ENCODE measurements at places on chromosomes 2 and 18. TPM values are rescaled to one million over a fixed set of nuclear protein-coding genes. Genes with fewer than 3 reads are reported as not detected.

The KYNU gene
- 0.26 TPM for total RNA-seq

The KLHL29 gene
- 7.3 TPM for total RNA-seq

The YWHAQ gene
- total RNA-seq = 503 TPM

The RGPD4 gene
- 0.05 TPM for total RNA-seq

The MALL gene
- total RNA-seq = 0.79 TPM
